Activated CD8-positive, alpha-beta memory T cell treated with anti-CD3 and anti-CD28 coated beads, Interleukin-2, amount 10 ng/mL, durations not matched to agents 7 days and 5 days (primary cell): ENCODE measurements at places on chromosomes 12 and 14. TPM values are rescaled to one million over a fixed set of nuclear protein-coding genes. Genes with fewer than 3 reads are reported as not detected.

CMA1 gene
- total RNA-seq = not detected

TAS2R9 gene
- total RNA-seq = not detected

DNA sequence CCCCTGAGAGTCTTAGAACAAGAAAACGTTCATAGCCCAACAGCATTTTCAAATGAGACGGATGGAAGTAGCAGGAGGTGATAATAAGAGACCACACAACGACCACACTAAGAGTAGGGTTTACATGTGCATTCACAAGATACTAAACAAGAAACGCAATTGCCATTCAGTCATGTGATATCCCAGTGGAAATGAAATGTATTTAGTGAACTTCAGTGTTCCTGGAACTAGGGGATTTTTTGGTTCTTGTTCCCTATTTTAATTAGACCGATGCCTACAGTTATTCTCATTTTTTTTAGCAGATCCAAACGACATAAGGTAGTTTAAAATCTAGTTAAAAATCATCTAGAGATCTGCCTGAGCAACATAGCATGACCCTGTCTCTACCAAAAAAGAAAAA is 150.0 kb downstream of the GPR65 start:
- DNase-seq = no peak

DNA sequence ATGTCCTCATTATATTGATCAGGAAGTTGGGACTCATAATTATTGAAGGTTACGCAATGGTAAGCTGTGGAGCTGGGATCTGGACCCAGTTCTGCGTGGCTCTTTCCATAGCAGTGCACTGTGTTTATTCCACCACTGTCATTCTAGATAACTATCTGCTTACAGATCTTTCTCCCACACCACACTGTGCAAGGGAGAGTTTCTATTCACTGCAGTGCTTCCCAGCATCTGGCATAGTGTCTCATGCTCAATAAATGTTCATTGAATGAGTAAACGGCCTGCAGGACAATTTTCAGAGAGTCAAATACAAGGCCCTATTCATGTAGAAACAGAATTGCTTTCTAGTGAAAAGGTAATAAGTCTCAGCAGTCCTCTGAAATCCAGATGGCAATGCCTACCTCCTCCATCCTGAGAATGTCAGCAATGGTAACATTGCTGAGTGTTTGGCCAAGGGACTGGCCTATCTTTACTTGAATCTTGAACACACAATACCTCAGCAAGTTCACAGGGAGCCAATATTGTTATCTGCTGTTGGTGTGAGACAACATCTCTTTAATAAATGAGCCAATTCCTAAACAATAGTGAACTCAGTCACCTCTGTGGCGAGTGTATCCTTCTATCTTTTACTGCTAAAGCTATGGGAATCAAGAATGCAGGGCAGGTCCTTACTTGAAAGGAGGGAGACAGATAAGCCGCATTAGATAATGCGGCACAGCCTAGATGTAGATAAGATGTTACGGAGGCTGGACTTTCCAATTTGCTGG is 332.4 kb upstream of the PRICKLE1 start:
- no peak for DNase-seq

GRCh38 chr12:1350934-1351240 is 243.5 kb downstream of the FBXL14 start:
- DNase-seq = no peak

DNA sequence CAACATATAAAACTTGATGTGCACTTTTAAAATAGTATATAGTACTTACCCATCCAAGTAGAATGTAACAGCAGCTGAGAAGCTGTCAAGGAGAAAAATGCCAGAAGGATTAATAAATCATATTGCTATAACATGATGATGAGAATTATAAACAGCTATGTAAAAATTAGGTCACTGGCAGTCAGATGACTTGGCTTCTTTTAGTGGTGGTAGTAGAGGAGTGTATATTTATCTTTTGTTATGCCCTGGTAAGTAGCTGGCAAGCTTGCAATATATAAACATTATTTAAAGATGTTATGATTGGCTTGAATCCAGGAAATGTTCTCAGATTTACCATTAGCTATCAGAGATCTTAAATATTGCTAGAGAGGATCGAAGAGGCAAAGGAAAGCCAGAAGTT is 471.0 kb upstream of the MGAT4C start:
- DNase-seq = no peak

DNA sequence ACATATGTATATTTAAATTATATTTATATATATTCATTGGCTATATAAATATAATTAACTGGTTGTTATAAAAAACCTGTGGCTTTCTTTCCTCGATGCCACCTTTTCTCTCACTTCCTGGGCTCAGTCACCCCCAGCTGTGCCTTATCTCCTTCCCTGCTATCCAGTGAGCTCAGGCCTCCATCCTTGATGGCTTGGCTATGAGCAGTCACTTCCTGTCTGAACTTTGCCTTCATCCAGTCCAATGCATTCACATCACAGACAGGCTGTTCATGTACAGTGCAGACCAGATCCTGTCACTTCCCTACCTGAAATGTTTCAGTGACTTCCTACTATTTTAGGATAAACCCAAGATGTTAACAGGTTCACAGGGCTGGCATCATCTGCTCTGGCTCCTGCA is 115.3 kb upstream of the PRB2 start:
- no peak for DNase-seq

DNA sequence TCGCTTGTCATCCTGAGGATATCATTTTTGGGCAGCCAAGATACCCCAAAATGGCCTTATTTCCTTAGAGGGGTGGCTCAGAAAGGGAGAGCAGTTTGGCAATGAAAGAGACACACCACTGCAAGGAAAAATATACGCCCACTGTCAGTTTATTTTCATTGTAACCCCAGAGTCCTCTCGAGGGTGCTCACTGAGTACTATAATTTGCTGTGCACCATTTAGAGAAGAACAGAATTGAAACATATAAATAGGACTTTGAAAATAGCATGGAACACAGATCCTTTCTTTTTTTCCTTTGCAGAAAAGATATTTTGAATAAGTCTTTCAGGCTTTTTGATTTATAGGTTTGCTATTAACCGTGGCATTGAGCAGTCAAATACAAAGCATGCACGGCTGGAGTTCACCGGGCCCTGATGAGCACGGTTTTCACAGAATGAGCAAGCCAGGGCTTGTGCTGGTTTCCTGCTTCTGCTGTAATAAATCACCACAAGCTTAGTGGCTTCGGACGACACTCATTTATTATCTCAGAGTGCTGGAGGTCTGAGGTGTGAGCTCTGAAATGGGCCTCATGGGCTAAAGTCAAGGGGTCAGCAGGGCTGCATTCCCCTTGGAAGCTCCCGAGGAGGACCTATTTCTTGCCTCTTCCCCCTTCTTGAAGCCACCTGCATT is 152.3 kb downstream of the ZNF664 start:
- DNase-seq = peak; percentile 67

DNA sequence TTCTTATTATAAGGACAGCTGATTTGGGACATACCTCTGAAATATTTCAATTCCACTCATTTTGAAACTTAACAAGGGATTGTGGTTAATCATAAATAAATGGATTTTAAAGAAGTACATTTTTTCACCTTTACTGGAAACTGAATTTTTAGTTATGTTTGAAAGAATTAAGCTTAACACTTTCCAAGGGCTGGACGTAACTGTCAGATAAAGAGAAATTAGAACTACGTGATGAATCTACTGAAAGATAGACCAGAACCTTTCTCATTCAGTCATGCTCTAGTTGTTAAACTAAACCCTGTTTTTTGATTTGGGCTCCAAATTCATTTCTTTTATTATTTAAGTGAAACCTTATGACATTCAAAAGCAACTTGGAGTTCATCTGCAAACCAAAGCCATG is 1892.1 kb upstream of the SEL1L start:
- DNase-seq = no peak

SLC39A5 gene
- total RNA-seq = 0.87 TPM

DNA sequence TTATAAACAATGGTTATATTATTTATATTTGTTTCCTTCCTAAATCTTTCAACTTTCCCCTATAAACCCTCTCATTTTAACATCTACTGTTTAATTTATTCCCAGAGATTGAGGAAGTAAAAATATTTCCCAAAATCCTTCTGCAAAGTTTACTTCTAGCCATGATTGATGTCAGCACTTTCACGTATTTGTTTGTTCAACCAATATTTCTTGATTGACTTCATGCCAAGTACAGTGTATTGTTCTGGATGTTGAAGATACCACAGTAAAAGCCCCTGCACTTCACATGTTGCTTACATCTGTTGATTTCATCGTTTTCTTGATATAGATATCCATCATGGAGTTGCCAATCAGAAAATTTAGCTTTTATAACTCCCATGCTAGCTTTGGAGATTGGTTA is 81.8 kb downstream of the TTLL5 start:
- DNase-seq = no peak

BIN2 gene
- total RNA-seq = 147 TPM

- no peak for DNase-seq
Measured at GRCh38 chr14:71332476-71332875, 425.2 kb downstream of the PCNX1 start.

PZP gene
- total RNA-seq = not detected

SOX5 gene
- total RNA-seq = 0.50 TPM

DNA sequence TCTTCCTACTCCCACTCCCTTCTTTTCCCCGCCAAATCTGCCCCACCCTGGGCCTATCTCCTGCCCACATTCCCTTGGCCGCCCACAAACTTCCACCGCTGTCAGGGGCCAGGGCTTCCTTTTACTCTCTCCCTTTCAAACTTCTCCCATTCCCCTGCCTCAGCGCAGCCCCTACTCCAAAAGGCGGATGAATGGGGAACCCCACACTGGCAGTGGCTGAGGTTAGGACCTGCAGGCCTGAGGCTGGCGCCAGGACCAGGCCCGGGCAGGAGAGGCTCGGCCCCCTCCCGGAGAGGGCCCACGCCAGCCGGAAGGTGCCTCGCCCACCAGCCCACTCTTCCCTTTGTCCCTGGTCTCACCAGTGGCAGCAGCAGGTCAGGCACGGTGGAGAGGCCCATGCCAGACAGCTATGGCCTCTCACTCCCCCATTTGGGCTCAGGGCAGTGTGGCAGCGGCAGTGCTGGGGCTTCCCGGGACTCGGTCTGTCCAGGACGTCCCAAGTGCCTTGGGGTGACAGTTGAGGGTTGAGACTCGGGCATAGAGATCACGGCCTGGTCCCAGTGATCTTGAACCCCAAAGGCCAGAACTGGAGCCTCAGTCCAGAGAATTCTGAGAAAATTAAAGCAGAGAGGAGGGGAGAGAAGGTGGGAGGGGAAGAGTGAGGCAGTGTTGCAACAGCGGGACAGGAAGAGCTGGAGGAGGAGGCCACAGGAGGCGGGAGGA is at the start of gene TNFRSF1A:
TNFRSF1A (minus strand) TSS at position 660 of the 723 bp plus-strand sequence; CDS start at position 398, 262 bp downstream.
- DNase-seq = peak; percentile 67

GRCh38 chr14:58744801-58745394 is 107.1 kb downstream of the DACT1 start:
- DNase-seq = no peak

- DNase-seq = no peak
Measured at GRCh38 chr12:19075711-19076340, 53.7 kb upstream of the PLEKHA5 start.

- no peak for DNase-seq
Measured at GRCh38 chr14:64731141-64731581, 26.9 kb downstream of the PLEKHG3 start.
